ENCODE measurements at places on chromosomes 13 and 19. TPM values are rescaled to one million over a fixed set of nuclear protein-coding genes. Genes with fewer than 3 reads are reported as not detected.

DNA sequence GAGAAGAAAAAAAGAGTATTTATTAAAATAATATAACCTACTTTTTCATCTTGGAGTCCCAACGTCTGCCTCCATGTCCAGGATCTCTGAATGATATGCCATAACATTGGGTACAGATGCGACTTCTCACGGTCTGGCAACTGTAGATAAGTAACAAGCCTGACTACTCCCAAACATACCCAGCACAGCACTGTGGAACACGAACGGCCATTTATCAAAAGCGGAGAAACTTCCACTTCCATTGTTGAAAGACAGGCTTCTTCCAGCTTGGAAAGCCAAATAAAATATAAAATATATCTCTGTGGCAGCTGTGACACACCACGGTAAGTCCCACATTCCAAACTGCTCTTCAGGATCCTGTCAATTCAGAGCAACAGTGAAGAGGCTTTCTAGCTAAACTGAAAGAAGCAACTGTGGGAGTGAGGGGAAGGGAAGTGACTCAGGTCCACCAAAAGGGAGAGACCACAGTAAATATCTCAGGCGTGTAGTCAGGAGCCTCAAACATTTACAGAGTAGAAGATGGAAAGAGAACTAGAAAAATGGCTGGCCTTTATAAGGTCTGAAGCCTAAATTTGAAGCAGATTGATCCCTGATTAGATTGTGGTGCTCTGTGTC lies 331.7 kb downstream of the LIG4 start:
- DNase-seq, result no peak

Gene CYP4F8
- total RNA-seq, result not detected

Gene ZNF264
- 19.7 TPM for total RNA-seq

- no peak for DNase-seq
Measured at GRCh38 chr13:93007928-93008327, 218.7 kb upstream of the GPC6 start.

Gene HSPH1
- total RNA-seq, result 59.4 TPM

DNA sequence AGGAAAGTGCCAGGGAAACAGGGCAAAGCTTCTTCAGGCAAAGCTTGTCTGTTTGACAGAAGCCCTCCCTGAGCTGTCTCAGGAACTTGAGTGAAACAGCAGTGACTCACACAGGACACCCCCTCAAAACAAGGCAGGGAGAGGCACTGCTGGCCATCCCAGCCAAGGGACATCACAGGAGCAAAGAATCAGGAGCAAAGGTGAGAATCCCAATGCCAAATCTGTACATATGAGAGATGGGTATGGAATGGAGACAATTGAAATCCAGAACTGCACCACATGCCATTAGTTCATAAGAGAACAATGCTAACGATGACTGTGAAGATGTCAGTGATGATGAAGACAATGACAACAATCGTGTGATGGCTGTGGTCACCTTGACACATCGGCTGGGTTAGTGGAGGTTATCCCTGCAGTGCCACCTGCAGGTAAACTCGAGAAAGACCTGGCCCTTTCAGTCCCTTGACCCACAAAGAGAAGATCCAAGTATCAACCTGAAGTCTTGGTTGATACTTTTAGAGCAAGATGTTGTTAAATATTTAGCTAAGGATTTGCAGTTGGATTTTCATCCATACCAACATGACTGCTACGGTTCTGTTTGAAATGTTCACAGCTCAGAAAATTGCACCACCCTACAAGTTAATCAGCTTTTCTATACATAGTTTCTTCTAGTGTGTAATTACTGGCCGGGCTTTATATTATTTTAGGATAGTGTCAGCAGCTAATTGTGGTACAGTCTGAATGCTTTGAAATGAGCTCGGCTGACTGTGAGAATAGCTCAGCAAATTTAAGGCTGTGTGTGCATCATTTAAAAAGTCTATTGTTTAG lies 42.0 kb upstream of the IPO5 start:
- no peak for DNase-seq

Gene CD22
- total RNA-seq, result 0.29 TPM

DNA sequence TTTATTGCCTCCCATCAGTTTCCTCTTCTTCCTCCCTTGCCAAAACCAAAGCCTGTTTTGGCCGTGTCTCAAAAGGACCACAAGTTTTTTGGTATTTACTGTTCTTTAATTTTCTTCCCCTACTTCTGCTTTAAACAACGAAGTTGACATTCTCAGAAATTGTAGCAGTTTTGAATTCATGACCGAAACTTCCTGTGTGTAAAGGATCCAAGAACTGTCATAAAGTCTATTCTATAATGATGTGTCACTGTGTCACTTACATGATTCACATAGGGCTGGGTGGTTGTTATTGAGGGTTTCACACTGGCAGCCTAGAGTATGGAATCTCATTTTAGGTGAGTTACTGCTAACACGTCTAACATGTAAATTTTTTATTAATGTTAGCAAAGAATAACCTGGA lies 741.0 kb upstream of the KLHL1 start:
- no peak for DNase-seq

GRCh38 chr13:44938854-44939253 lies 50.4 kb downstream of the NUFIP1 start:
- DNase-seq, result no peak

Gene RASAL3
- total RNA-seq, result 18.1 TPM

Gene EHD2
- total RNA-seq, result 245 TPM

Gene GIPC3
- total RNA-seq, result 3.2 TPM

GRCh38 chr13:47168618-47169017 lies 271.8 kb upstream of the HTR2A start:
- DNase-seq, result no peak

Measured in glomerular endothelial cell (primary cell).